ENCODE measurements at places on chromosomes 4 and X.
A peak's percentile ranks its signal among the peaks of the same experiment; 100 is the strongest.

- no peak for DNase-seq
Observed at GRCh38 chrX:95101851-95102390, 1427.9 kb downstream of the FAM133A start.

- no peak for DNase-seq
Observed at GRCh38 chrX:120021927-120022326, 55.6 kb downstream of the RHOXF2B start.

DNA sequence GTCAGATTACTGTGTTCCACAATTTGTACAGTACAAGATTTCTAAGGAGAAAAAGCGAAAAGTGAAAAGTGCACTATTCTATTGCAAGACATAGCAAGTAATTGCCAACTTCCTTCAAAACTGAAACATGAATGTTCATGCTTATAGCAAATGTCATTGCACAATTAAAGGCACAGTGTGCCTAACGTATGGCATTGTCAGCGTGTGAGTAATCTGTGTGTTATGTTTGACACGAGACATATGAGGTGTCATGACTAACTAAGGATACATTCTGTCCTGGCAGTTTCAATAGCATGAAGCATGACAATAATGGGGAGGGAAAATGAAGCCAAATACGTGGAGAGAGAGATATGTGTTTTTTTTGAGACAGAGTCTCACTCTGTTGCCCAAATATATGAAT lies 33.6 kb upstream of the TBC1D9 start:
- DNase-seq = no peak

- DNase-seq = no peak
Observed at GRCh38 chr4:109355835-109356234, 53.4 kb upstream of the COL25A1 start.

DNA sequence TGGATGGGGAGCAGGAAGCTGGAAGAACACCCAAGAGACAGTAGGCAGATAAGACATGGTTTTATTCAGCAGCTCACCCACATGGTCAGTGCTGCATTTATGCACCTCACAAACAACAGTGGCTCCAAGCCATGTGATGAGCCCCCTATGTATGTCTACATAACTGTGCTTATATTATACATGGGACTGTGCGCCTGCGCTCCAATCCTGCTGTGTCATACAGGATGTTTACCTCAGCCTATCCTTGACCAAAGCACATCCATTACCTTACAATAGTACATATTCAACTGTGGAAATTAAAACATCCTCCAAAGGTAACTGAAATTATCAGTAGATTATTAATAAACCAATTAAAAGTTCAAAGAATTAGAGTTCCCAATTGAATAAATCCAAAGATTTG lies 44.1 kb upstream of the SGMS2 start:
- no peak for DNase-seq

DNA sequence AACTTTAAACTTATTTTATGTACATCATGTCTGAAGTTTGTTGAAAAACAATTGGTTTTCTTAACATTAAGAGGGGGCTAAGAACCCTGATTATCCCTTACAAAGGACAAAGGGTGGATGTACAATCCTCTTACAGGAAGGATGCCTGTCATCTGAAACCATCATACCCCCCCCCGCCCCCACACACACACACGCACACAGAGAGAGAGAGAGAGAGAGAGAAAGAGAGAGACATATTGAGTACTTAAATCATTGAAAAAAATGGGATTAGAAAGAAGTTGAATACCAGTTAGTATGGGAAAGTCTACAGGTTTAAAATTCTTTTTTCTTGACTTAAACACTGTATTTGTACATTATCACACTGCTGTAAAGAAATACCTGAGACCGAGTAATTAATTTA lies 10.9 kb upstream of the PGM2 start:
- DNase-seq = no peak

DNA sequence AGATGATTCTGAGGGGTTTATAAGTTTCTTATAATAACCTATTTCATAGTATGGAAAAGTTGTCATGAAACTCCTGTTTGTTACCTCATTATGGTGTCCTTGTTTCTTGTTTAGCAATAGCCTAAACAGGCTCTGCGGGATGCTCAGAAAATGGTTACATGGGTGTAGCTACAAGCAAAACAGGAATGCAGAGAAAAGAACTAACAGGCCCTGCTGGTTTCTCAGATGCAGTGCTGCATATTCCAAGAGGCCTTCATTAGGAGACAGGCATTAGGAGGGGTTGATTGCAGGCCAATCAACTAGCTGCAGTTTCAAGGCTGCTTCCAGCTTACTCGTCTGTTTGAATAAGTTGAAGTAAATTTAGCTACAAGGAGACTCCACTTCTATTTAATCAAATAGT lies 37.6 kb upstream of the HPGD start:
- no peak for DNase-seq

GRCh38 chr4:165874791-165875371 lies 1.8 kb downstream of the TLL1 start:
- DNase-seq = no peak

- DNase-seq = no peak
Observed at GRCh38 chrX:69551421-69552009, 47.4 kb downstream of the NALF2 start.

GRCh38 chr4:184825141-184825895 lies 450 bp downstream of the ACSL1 start:
- peak; percentile 54 for DNase-seq

DNA sequence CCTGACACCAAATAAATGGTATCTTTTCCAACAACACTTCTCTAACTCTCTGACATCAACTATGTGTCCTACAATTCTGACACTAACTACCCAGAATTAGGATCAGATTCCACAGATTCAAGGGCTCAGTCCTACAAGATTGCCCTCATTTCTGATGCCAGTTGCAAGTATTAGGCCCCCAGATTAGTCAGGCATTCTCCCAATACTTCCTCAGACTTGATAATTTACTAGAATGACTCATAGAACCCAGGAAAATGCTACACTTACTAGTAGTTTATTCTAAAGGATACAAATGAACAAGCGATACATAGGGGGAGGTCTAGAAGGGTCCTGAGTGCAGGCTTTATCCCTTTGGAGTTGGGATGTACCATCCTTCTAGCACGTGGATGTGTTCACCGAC lies 8.5 kb downstream of the TIGD2 start:
- DNase-seq = no peak

GRCh38 chr4:185304541-185304940 lies 91.2 kb downstream of the LRP2BP start:
- DNase-seq = no peak

DNA sequence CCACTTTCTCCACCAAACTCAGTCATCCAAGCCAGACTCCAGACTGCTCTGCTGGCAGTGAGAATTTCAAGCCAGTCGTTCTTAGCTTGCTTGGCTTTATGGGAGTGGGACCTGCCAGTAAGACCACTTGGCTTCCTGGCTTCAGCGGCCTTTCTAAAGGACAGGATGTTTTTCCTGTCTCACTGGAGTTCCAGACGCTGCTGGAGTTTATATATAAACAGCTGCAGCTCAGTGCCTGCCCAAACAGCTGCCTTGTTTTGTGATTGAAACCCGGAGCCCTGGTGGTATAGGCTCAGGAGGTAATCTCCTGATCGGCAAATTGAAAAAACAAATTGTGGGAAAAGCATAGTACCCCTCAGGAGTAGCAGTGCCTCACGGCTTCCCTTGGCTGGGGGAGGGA lies 1165.8 kb upstream of the ADGRL3 start:
- no peak for DNase-seq

DNA sequence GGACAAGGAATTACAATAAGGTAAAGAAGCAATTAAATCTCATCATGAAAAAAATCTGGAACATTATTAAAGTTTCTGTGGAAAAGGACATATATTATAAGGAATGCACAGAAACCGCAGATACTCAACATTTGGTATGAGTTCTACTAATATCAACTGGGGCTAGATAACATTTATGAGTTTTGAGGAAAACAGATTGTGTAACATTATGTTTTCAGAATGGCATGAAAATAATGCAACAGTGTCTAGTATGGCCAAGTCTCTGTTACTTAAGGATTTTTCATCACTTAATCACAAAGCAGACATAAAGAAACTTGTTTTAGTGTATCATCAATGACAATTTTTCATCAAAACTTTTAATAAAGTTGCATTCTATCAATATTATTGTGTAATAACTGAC lies 785.0 kb downstream of the GLUD2 start:
- DNase-seq = no peak

DNA sequence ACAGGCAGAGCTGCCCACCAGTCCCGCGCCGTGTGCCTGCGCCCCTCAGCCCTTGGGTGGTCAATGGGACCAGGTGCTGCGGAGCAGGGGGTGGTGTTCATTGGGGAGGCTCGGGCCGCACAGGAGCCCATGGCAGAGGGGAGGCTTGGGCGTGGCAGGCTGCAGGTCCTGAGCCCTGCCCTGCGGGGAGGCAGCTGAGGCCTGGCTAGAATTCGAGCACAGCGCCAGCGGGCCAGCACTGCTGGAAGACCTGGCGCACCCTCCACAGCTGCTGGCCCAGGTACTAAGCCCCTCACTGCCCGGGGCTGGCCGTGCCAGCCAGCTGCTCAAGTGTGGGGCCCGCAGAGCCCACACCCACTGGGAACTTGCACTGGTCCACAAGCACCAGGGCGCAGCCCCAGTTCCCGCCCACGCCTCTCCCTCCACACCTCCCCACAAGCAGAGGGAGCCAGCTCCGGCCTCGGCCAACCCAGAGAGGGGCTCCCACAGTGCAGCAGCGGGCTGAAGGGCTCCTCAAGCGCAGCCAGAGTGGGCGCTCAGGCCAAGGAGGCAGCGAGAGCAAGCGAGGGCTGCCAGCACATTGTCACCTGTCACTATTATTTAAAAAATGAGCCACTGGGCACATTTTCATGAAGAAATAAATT lies 645.8 kb downstream of the CENPC start:
- no peak for DNase-seq
